EL (cell line): ENCODE measurements at places on chromosomes 4 and X.

DNA sequence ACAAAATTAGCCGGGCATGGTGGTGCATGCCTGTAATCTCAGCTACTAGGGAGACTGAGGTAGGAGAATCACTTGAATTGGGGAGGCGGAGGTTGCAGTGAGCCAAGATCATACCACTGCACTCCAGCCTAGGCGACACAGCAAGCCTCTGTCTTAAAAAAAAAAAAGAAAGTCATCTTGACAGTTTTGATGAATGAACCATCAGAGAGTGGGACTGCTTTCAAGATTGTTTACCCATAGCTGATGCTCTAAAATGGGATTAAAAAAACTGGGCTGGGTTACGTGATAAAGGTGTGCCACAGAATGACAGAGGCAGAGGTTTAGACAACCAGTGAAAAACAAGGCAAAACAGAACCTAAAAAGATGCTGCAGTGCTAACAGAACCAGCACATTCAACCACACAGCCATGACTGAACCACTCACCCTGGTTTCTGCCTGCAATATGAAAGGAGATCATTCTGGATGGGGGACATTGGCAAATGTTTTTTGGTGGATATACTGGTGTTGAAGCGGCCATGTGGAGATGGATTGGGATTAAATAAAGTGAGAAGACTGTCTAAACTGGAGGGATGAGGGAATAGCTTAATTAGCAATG, 22.2 kb downstream of the GPAT3 start:
- DNase-seq, result no peak

- DNase-seq, result peak; percentile 28
Observed at GRCh38 chrX:63784902-63785707, at the start of gene ARHGEF9. Gene ARHGEF9, minus strand, starts transcription at chrX:63785214. Its CDS starts 69 bp downstream, at chrX:63785145.

GRCh38 chr4:172734555-172734954, 434.1 kb upstream of the GALNT7 start:
- no peak for DNase-seq

- DNase-seq, result no peak
Observed at GRCh38 chrX:115581759-115582615, 21.0 kb downstream of the PLS3 start.

DNA sequence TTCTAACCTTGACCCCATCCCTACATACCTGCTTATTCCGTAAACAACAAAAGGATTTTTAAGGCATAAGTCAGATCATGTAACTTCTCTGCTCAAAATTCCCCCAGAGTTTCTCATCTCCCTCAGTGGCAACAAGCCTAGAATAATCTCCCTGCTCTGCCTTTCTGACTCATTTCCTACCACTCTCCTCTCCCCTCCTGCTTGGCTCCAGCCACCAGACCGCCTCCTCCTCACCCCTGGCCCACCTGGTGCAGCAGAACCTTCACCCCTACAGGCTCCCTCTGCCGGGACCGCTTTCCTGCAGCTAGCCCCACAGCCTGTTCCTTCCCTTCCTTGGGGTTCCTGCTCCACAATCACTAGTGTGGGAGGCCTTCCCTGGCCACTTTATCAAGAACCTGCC, 32.1 kb downstream of the TSPAN5 start:
- peak; percentile 88 for DNase-seq

- no peak for DNase-seq
Observed at GRCh38 chrX:49058794-49059193, at the start of gene CCDC120. Gene CCDC120, plus strand, starts transcription at chrX:49058999. Its CDS starts 3,043 bp downstream, at chrX:49062042.
